ENCODE measurements at places on chromosomes 4 and X.

- DNase-seq: no peak
Observed at GRCh38 chr4:22191565-22191964, 243.0 kb upstream of the KCNIP4 start.

DNA sequence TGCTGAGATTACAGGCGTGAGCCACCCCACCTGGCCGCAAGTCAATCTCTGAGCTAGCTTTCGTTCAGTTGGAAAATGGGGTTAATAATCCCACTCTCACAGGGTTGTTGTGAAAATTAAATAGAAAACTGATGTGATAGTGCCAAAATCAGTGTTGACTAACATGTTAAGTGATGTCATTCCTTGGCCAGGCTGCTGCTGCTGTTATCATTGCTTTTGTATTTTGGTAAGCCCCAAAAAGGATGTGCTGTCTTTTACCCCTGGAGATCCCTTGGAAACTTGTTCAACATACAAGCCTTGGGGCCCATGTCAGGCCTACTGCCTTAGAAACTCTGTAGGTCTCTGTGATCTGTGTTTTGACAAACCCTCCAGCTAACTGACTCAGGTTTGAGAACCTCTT is 106.3 kb downstream of the AFF1 start:
- DNase-seq: no peak

DNA sequence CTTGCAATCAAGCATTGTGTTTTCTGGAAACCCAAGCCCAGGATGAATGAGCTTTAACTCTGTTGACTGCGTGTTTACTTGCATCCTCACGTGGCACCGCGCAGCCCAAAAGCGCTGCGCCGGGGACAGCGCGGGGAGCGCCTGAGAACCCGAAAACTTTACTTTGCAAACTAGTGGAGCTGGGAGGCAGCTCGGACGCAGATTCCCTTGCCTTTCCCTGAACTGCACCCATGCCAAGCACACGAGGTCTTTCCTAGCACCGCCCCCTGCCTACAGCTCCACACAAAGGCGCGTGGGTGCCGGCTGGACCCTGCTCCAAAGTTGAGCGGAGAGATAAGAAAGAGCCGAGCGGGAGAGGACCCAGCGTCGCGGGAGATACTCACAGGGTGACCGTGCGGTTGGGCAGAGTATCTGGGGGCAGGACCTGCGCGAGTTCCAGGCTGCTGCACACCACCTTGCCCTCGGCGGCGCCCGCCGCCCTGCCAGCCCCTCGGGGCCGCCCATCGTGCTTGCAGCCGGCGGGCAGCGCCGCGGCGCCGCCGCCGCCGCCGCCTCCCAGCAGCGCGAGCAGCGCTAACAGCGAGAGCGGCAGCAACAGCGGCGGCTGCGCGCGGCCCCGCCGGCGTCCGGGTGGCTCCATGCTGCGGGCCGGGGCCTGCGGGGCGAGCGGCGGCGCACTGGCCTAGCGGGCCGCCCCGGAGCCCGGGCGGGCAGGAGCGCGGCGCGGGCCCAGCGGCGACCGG is 550 bp downstream of the ADGRA3 start:
- DNase-seq: no peak

DNA sequence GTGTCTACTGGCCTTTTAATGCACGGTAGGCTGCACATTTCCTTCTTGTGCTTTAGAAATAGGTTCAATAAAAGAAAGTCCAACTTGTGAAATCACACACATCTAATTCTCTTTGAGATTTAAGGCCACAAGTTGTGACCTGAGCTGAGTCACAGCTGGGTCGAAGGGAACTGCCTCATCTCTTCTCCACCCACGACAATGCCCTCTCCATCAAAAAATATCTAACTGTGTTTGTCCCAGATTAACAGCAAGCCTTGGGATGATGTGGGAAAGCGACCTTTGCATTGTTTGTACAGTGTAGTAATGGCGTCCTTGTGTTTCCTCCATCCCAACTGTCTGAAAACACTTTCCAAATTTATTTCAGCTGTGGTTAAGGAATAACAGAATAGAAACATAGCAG is 168.9 kb downstream of the AMELX start:
- DNase-seq: no peak
